Frontal cortex (tissue), 4 donors: ENCODE measurements at places on chromosomes 1 and 21. TPM values are rescaled to one million over a fixed set of nuclear protein-coding genes. Genes with fewer than 3 reads are reported as not detected.

- DNase-seq, result no peak
Measured at GRCh38 chr1:150780510-150780909, 14.9 kb upstream of the CTSS start.

- no peak for DNase-seq
Measured at GRCh38 chr1:155210314-155211104, 2.0 kb downstream of the MTX1 start.

- DNase-seq, result no peak
Measured at GRCh38 chr1:112800289-112800688, 85.2 kb upstream of the PPM1J start.

- no peak for DNase-seq
Measured at GRCh38 chr1:234912548-234913277, 215.9 kb downstream of the TOMM20 start.

The SV2A gene
- 73.0 TPM for total RNA-seq

GRCh38 chr1:153841463-153841994, 66.3 kb downstream of the SLC27A3 start:
- no peak for DNase-seq

The PDPN gene
- total RNA-seq, result 4.1 TPM

DNA sequence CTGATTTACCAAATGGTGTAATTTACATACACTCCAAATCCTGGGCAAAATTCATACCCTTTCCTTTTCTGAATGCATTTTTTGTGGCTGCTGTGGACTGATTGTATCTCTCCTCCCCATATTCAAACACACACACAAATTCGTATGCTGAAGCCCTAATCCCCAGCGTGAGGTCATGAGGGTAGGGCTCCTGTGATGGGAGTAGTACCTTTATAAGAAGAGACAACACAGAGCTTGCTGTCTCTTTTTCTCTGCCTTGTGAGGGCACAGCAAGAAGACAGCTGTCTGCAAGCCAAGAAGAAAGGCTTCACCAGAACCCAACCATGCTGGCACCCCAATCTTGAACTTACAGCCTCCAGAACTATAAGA, 24.4 kb downstream of the DUSP10 start:
- DNase-seq, result no peak

DNA sequence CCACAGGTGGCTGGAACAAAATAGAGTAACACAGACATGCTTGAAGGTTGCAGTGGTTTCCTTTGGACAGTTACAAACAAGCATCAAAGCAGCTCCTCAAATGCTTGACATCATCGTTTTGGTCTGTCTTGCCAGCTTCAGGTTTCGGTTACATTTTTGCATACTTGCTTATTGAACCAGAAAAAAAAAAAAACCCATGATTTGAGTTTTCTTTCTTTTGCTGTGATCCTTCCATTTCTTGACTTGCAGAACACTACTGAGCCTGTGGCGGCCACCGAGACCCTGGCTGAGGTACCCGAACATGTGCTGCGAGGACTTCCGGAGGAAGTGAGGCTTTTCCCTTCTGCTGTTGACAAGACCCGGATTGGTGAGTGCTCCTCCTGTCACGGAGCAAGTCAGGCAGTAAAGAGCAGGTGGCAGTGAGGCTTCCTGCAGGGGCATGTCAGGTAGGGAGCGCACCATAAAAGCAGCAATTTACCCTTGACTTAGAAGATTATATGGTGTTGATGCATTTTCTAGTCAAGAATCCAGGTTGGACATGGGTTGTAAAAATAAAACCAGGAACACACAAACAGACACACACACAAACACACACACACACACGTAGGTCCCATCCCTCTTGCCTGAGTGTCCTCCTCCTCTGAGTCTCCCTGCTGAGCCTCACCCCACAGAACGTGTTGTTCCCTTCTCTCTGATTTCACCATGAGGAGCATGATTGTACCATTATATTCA, 30.9 kb downstream of the PRDM2 start:
- DNase-seq, result no peak

DNA sequence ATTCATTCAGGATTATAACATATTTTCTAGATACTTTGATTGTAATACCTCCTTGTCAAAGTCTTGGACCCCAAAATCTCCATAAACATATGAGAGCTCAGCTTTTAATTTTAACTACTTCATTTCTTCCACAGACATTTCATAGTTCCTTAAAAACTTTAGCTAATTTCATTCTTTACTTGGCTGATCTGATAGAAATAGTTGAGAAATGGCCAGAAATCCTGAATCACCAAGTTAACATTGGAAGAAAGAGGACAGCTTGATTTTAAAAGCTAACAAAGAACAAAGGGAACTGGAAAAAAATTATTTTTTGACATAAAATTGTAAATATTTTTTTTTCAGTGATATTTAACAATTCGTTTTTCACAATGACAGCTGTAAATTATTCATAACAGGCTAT, 216.5 kb downstream of the NTNG1 start:
- no peak for DNase-seq

GRCh38 chr1:29559056-29559455, 322.7 kb downstream of the PTPRU start:
- no peak for DNase-seq

The PLD5 gene
- total RNA-seq, result 2.0 TPM

The ADGRL4 gene
- 1.2 TPM for total RNA-seq

The RGS4 gene
- total RNA-seq, result 7.3 TPM

- DNase-seq, result no peak
Measured at GRCh38 chr1:246549665-246550064, 16.4 kb downstream of the TFB2M start.

The RGS13 gene
- not detected for total RNA-seq

GRCh38 chr1:235067396-235068157, 61.1 kb downstream of the TOMM20 start:
- DNase-seq, result no peak

The MANEAL gene
- 28.9 TPM for total RNA-seq

The PSRC1 gene
- total RNA-seq, result 7.7 TPM

DNA sequence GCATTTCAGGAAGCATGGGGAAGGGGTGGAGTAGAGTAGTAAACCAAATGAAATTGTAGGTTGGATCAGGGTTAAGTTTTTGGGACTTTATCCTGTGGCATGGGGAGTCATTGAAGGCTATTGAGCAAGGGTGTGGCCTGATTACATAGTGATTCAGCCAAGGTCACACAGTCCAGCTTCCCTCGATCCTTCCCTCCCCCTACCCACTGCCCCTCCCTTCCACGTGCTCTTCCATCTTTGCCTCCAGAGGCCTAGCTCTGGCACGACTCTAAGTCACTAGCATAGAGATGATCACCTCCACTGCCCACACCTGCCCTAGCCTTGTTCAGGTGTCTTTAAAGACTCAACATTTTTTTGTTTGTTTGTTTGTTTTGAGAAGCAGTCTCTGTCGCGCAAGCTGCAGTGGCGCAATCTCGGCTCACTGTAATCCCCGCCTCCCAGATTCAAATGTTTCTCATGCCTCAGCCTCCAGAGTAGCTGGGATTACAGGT, 37.2 kb upstream of the SLC9A1 start:
- DNase-seq, result no peak

GRCh38 chr1:40945491-40945973, 34.0 kb upstream of the CTPS1 start:
- DNase-seq, result no peak

- no peak for DNase-seq
Measured at GRCh38 chr1:54323921-54324250, 82.3 kb downstream of the SSBP3 start.

GRCh38 chr1:90725657-90726424, 8.7 kb upstream of the BARHL2 start:
- peak; percentile 37 for DNase-seq

- DNase-seq, result no peak
Measured at GRCh38 chr21:20086508-20086907, 911.7 kb upstream of the NCAM2 start.

DNA sequence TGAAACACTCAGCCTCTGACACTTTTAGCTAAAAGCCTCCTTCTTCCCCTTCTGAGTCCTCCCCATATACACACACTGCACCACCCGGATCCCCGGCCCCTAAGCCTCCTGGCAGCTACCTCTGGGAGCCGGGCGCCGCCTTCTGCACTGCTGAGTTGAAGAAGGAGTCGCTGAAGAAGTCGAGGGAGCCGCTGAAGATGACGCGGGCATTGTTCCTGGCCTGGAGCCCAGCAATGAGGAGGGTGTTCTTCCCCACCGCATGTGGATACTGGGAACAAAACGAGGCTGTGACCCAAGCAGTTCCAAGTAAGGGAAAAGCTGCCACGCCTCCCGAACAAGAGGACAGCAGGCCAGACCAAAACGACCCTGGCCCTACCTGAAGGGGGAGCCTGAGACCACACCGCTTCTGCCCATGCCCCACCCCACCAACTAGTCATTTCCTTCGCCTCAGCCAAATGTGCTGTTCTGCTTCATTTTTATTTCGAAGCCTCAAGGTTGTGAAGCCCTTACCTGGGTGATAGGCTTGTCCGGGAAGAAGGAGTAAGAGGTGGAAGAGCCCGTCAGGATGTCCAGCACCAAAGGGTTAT, 7.0 kb downstream of the DDOST start:
- DNase-seq, result no peak

DNA sequence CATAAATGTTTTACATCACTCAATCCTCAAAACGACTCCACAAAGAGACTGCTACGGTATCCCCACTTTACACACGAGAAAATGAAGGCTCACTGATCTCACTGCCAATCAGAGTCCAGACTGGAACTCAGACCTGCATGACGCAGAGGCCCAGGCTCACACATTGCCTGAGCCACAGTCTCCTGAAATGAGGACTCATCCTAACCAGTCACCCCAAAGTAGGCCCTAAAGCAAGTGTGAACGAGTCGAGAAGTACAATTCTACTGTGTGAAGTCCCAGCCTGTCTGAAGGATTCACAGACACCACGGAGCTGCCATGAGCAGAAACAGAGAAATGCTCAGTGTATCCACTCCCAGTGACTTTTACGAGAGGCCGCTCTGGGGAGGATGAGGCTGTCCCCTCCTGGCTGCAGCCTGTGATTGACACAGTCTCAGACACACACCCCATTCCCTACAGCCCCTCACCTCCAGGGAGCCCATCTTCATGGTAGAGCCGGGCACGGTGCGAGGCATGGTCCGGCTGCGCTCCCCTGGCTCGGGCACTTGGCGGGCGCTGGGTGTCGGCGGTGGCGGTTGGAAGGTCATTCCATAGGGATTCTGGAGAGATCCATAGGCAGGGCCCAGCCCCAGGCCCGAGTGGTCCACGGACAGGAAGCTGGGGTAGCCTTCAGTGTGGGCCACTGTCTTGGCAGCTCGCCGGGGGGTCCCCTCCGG, 26.7 kb upstream of the COL16A1 start:
- DNase-seq, result no peak

- DNase-seq, result no peak
Measured at GRCh38 chr1:165907256-165907857, 79.9 kb downstream of the UCK2 start.

- no peak for DNase-seq
Measured at GRCh38 chr1:213273546-213273945, 222.5 kb downstream of the RPS6KC1 start.

- DNase-seq, result no peak
Measured at GRCh38 chr1:41895552-41895951, 23.2 kb downstream of the HIVEP3 start.

DNA sequence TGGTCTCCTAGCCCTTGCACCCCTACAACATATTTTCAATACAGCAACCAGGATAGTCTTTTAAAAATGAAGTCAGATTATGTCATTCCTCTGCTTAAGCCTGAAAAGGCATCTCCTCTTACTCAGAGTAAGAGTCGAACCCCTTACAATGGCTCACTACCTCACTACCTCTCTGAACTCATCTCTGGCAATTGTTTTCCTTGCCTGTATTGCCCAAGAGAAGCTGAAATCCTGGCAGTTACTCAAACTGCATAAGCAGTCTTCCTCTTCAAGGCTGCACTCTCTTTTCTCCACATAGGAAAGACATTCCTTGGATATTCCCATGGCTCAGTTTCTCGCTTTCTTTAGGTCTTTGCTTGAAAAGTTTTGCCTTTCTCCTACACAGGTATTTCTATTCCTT, 22.7 kb downstream of the CLDN8 start:
- DNase-seq, result no peak

DNA sequence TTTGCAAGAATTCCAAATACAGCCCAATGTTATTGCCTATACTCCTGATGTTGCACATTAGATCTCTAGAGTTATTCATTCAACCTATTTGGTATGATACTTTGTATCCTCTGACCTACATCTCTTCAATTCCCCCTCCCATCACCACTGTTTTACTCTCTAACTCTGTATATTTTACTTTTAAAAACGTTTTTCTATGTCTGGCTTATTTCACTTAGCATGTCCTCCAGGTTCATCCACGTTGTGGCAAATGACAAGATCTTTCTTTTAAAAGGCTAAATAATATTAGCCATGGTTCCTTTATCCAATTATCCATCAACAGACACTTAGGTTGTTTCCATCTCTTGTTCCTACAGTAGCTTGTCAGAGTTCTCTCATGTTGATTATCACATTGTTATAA, 207.1 kb upstream of the PTGFR start:
- DNase-seq, result no peak

- no peak for DNase-seq
Measured at GRCh38 chr1:153565529-153566374, at the start of gene S100A2. TSS of gene S100A2 (minus strand) at chr1:153565844. CDS start at chr1:153563877, 1,967 bp downstream.

DNA sequence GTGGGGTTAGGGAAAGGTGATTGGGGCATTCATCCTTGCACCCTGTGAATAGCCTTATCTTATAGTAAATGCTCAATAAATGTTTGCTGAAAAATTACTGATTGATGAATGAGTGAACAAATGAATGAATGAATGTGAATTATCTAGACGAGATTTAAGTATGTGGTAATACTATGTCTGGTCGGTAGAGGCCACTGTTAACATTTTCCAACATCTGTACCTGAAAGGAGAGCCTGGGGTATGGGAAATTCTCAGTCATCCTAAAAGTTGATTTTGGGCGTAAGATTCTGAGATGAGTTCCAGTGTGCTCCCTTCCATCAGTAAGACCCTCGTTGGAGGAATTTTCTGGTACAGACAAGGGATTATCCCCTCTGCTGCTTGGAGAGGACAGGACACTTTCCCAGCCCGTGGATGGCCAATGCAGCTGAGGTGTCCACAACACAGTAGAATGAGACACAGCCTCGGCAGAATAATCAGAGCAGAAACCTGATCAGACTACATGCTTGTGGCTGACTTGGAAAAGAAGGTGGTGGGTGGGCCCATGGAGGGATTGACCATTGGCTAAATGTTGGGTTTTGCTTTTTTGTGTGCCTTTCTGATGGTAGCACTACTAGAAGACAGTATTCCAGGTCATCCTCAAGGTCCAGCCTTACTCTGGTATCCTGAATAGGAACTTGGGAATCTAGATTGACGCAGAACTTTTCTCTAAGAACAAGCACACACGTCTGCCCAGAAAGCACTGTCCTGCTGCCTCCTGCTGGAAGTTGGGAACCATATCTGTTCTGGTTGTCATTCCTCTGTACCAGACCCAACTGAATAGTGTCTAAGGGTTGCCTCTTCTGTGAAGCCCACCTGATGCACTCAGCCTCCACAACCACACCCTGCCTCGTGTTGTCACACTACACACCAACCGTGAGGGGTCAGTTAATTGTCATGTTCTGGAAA, 262.0 kb downstream of the TNR start:
- no peak for DNase-seq

- DNase-seq, result no peak
Measured at GRCh38 chr1:69707103-69707502, 139.4 kb downstream of the LRRC7 start.
